ENCODE measurements at places on chromosomes 6 and 20.

DNA sequence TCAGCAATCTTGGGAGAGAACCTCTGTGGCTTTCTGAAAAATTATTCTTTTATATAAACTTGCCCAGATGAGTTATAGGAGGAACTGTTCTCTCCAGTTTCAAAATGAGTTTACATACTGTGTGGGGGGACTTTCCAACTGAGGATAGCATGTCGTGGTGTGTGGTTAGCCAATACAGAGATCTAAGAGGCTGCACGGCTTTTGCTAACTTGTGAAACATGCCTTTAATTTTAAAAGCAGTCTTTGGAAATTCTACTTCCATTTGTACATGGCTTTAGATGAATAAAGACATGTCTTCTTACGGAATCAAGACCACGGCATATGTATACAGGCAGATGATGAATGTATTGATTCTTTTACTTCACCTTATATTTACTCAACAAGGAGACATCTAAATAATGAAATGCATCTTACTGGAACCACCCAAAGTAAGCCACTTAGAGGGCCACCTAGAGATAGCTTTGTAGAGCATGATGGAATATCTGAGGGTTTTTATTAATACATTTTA lies 39.8 kb downstream of the HIVEP1 start:
- DNase-seq: peak; percentile 75

- no peak for DNase-seq
These were observed 1.7 kb upstream of the SCAF8 start for GRCh38 chr6:154731296-154732218.

DNA sequence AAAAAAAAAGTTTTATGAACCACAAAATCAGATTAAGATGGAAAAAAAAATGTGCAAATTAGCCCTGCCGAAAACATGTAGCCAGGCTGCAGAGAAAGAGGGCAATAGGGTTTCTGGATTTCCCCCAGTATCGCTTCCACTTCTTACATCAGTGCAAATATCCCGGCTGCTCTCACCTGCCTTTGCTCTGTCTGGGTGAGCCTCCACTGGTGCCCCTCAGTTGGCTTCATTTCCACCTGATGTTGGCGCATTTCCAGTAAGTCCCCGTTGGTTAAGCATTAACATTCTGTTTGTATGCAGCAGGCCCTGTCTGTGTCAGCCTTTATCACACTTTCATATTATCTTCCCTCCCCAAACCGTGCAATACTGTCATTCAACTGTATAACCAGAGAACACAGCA lies 215.1 kb downstream of the CBLN4 start:
- no peak for DNase-seq

DNA sequence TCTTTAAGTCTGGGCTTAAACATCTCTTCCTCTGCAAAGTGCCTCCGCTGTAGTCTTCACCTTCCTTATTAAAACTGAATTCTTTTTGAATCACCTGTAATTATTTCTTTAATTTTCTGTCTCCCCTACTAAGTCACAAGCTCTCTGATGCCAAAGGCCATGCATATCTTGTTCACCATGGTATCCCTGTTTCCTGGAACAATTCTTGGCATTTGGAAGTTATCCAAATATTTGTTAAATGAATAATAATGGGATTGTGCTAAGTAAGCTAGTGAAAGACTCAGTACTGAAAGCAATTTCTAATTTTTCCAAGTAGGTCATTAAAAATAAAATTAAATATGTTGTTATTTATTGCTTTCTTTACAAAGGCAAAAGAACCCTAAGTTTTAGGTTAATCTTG lies 12.2 kb downstream of the SNAP91 start:
- DNase-seq: no peak

- DNase-seq: no peak
These were observed at the start of gene BMP2 for GRCh38 chr20:6767536-6768227. TSS of gene BMP2 (plus strand) at chr20:6767686. CDS start at chr20:6770127, 2,441 bp downstream.
